T-helper 2 cell (primary cell): ENCODE measurements at places on chromosomes 7 and 10.

DNA sequence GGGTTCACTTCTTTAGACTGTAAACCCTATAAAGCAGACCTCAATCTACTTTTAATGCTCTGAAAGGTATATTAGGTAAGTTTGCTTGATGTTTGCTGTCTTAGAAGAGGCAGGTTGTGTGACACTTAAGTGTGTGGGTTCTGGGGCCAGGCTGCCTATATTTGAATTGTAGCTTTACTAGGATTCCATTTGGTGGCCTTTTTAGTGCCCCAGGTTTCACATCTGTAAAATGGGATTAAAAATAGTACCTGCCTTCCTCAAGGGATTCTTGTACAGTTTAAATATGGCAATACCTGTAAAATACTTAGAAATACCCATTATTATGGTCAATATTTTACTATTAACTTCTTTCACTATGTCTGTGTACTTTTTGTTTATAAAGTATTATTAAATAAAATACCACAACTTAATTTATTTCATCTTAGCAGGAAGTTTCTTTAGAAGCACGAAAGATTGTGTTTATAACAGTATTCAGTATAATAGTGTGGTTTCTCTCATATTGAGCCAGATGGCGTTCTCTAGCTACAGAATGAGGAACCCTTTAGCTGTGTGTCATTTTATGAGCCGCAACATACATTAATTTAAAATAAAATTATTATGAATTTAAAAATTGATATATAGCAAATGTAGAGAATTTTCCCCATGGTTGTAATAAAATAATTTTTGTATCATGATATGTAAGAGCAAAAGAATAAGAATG, 94.2 kb downstream of the CDK14 start:
- no peak for DNase-seq

GRCh38 chr10:114544045-114544659, 113.9 kb downstream of the ABLIM1 start:
- DNase-seq: peak; percentile 95

DNA sequence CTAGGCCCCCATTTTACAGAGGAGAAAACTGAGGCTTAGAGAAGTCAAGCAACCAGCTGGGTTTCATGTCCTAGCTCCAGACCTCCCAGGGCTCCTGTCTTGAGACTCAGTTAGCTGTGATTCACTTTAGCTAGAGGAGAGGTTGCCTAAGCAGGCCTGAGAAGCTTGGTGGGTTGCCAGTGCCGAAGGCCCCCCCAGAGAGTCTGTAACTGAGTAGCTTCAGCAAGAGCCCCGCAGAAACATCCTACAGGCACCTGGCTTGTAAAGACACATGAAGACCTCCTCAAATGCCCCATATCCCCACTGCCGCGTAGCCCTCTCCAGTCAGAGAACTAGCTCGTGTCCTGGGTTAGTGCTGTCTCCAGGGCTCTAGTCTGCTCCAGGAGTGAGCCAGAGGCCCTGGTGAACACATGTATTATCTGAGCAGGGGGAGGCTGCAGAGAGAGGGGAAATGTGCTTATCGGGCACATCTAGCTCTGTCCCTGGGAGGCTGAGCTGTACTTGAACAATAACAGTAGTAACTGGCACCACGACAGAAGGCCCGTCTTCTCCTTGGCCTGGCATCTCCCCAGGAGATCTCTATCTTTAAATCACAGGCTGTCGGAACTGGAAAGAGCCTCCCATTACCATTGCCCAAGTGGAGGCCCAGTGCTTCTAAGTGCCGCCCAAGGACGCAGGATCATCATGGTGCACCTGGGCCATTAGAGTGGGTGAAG, 28.9 kb downstream of the UNC5B start:
- no peak for DNase-seq

DNA sequence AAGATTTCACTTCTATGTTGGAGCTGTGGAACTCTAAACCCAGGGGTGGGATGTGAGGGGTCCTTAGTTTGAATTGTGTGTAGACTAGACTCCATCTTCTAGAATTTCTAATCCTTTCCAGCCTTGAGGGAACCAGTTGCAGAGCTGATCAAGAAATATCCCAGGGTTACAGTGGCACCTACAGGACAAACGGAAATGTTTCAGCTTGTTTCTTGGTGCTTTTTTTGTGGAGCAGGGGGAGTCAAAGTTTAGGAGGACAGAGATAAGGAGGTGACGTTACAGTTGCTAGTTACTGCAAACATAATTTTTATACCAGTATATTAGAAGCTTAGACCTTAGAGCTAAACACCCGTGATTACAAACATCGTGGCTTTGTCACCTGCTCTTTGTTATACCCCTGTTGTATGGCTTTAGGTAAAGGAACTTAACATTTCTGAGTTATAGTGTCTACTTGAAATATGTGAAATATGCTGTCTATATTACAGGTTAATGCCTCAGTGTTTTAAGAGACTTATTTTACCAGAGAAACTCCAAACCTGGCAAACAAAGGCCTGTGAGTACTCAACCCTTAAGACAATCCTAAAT, 84.5 kb upstream of the DYNC1I1 start:
- DNase-seq: no peak

DNA sequence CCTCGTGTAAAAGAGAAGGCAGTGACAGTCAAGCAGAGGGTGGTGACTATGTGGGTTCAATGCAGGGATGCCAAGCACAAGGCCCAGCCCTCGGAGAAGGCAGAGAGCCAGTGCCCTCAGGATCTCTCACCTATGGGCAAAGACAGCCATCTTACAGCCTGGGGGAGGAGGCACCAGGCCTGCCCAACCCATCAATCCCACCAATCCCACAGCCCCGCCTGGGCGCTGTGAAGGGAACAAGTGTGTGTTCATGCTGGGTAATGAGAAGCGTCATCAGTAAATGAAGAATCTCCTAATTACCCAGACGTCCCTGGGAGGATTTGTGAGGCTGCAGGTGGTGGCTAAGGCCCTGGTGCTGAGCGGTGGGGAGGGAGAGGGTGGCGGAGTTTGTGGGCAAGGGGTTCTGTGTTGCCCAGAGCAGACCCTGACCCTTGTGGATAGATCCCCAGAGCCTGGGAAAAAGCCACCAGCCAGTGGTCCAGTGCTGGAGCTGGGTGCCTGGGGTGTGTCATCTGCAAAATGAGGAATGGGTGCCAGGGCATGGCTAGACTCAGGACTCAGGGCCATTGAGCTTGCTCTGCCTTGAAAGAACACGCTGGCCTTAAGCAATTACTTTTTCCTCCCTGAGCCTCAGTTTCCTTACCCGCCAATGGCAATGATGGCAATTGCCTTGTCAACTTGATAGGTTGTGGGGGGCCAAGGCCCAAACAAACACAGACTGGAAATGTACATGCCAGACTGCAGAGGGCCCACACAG, 128.1 kb upstream of the UNC5B start:
- no peak for DNase-seq

- DNase-seq: no peak
Measured at GRCh38 chr10:112570585-112570984, 123.6 kb downstream of the VTI1A start.

DNA sequence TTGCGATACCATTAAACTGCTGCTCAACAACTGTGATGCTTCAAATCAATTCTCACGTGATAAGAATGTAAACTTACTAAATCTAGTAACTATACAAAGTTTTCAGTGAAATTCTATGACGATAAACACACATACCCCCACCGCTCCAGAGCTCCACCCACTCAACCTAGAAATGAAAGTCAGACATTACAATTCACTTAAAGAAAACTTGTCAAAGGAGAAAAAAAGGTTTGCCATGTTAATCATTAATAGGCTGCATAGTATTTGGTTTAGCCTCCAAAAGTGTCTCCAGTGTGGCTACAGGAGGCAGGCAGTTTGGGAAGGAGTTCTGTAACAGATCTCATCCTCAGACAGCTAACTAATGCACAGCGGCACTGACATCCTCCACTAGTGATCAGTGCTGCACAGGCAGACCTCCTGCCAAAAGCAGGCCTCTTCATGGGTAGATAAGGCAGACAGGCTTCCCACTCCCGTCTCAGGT, 3.1 kb downstream of the HERPUD2 start:
- peak; percentile 78 for DNase-seq

DNA sequence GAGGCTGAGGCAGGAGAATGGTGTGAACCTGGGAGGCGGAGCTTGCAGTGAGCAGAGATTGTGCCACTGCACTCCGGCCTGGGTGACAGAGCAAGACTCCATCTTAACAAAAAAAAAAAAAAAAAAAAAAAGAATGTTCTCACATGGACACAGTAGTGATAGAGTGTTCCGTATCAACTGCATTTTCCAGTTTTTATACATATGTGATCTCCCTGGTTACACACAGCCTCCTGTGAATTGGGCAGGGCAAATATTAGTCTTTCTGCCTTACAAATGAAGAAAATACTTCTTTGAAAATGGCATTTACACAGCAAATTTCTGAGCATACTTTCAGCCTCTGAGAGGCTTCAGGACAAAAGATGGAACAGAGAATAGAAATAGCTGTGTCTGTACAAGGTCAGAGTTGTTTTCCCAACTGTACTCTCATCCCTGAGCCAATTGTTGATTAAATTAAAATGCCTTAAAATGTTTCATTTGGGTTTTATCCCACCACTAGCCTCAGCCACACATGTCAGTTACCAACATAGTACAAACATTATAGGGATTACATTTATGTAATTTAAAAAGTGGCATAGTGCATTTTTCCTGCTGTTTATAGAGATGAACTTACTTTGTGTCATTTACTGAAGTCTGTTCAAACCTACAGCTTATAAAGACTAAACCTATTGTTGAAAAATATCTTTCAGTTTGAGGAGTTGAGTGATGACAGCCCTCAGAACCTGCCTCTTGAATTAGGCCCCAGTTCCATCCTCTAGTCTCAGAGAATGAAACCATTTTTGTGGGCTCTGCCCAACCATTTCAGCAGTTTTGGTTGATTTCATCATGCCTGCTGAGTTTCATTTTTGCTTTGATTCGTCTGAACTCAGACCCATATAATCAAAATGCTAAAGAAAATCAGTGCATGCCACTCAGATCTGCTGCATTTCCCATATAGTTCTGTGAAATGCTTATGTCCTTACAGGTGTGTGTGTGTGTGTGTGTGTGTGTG, 609.4 kb upstream of the C7orf33 start:
- DNase-seq: no peak

DNA sequence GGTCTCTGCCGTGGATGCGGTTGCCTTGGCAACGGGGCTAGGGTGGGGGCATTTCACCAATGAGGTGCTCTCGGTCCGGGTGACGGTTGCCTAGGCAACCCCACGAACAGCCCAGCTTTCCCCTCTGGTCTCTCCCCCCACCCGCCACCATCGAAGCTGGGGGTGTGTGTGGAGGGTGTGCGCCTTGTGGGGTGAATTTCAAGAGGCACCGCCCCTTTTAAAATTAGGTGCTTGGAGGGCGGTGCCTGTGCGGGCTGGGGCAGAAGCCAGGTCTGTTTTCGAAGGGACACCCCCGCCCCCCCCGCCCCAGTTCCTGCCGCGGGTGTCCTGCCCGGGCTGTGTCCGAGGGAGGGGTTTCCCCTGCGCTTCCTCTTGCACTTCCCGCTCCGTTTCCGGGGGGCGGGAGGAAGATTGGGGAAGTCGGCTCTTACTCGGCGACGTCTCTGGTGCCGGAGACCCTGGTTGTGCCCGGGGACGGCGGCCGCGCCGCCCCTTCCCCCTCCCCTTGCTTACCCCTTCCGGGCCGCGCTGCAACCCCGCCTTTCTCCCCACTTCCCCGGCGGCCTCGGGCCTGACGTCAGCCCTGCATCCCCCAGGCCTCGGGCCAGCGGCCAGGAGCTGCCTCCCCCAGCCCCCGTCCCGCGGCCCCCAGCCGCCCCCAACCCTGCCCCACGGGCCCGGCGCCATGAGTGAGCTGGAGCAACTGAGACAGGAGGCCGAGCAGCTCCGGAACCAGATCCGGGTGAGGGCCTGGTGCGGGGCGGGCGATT, 2.2 kb downstream of the GNB2 start:
- peak; percentile 94 for DNase-seq

DNA sequence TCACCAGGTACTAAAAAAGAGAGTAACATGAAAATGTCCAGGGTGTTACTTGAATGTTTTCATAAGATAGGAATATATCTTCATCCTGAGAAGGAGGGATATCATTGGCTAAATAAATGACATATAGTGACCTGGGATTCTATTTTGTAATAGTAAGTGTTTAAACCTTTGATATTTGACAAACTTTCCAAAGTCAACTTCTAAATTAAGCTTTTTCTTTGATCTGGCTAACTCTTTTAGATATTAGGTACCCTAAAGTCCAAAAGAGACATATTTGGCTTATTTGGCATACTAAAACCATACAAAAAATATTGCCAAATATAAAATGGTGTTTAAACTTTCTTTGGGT, 22.4 kb upstream of the CREB3L2 start:
- no peak for DNase-seq

DNA sequence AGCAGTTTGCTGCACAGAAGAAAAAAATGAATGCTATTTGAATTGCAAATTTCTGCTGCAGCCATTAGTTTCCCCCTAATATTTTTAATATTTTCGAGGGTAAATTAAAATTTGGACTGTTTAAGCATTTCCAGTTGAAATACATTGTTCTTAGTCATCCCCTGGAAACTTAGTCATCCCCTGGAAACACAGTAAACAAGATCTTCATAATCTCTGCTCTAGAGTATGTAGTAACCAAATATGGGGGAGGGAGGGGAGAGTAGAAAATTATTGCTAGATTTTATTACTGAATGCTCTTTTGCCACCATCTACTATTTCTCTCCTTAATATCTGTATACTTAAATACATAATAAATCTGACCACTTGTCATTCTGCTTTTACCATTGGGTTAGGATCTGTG, 1053.3 kb downstream of the SORCS1 start:
- DNase-seq: no peak

GRCh38 chr7:108869070-108869469, 299.4 kb downstream of the DNAJB9 start:
- no peak for DNase-seq

DNA sequence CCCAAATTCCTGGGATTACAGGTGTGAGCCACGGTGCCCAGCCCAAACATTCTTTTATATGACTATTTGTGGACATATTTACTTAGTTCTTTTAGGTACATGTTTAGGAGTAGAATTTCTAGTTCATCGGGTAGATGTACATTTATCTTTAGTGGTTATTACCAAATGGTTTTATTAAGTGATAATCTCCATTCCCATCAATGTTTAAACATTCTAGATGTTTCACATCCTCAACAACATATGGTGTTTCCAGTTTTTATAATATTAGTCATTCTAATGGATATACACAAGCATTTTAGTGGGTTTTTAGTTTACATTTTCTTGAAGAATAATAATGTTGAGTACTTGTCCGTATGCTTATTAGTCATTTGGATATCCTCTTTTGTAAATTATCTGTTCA, 131.7 kb downstream of the RTKN2 start:
- no peak for DNase-seq

DNA sequence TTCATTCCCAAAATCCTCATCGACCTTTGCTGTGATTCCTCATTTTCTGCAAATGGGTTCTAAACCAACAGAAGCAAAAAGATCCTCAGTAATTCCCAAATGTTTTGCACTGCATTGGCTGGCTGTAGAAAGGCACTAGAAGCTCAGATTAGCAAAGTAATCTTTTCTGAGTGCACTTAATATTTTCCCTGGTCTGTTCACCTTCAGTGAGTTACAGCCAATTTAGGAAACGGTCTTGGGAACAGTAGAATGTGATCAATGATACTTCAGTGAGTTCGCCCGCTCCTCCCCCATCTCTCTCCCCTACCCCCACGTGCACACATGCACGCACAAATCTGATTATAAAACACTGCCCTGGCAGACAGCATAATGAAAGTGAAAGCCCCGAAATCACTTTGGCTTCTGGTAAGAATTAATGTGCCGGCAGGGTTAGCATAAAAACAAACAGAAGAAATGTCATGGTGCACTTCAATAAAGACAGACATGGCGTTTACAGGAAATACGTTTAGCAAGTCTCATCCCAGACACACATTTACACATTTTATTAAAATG, 201.3 kb upstream of the CDCA7L start:
- no peak for DNase-seq
